ENCODE measurements at places on chromosomes 13 and 19.

- DNase-seq: peak; percentile 11
Measured at GRCh38 chr13:87331178-87331577, 340.0 kb upstream of the SLITRK5 start.

- no peak for DNase-seq
Measured at GRCh38 chr13:106297283-106297682, 238.2 kb downstream of the EFNB2 start.

- DNase-seq: no peak
Measured at GRCh38 chr19:2374808-2375207, 14.7 kb downstream of the TMPRSS9 start.

DNA sequence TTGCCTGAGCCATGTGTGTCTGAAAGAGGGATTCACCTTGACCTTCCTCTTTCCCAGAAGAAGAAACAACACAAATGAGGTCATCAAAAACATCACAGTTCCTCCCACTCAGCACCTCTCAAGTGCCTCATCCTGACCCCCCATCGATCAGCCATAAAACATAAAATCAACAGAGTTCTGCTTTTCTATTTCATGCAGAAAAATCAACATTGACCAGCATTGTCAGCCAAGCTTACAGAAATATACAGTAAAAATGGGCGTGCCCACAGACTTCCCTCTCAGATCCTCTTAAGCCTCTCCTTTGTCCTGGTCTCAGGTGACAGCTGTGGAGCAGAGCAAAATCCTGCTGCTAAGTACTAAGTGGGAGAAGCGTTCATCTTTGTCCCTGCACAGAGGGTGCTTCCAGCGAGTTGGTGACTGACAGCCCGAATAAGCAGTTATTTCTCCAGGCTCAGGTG lies 213.3 kb downstream of the OLFM4 start:
- peak; percentile 24 for DNase-seq

- DNase-seq: no peak
Measured at GRCh38 chr13:77417897-77418296, 91.0 kb upstream of the MYCBP2 start.

DNA sequence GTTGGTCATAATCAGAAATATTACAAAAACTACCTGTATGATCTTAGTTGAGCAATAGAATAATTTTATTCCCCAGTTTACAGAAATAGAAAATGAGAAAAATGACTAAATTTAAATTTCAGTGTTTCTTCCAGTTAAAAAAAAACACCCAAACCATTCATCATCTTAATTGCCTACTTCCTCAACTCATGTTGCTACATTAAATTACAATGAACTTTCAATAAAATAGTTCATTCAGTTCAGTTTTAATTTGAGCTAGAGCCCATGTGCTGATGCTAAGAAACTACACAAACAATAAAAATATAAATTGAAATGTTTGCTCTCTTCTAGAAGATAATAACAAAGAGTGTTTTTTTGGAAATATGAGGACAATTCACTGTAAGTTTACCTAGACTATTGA lies 820.4 kb downstream of the SLITRK6 start:
- DNase-seq: no peak

All from tongue (tissue), 3 donors.